ENCODE measurements at places on chromosomes 5 and 9.

GRCh38 chr9:90860826-90861225, 59.2 kb downstream of the SYK start:
- DNase-seq = no peak

- DNase-seq = no peak
These were observed 47.6 kb upstream of the MACIR start for GRCh38 chr5:103210952-103211351.

DNA sequence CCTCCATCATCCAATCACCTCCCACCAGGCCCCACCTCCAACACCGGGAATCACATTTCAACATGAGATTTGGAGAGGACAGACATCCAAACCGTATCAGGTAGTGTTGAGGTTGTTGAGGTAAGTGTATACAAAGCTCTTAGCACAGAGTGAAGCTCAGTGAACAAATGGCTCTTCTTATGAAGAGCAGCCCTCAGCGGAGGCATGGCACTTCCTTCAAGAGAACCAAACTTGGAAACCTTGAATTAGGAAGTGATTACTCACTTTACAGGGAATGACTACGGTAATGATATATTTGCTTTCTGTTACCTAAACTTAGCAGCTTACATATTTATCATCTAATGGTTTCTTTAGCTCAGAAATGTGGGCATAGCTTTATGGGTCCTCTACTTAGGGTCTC, 92.8 kb downstream of the IQGAP2 start:
- no peak for DNase-seq

- DNase-seq = no peak
These were observed 80.4 kb upstream of the PRSS3 start for GRCh38 chr9:33714989-33715388.

- no peak for DNase-seq
These were observed 55.8 kb downstream of the EPB41L4B start for GRCh38 chr9:109264877-109265587.

DNA sequence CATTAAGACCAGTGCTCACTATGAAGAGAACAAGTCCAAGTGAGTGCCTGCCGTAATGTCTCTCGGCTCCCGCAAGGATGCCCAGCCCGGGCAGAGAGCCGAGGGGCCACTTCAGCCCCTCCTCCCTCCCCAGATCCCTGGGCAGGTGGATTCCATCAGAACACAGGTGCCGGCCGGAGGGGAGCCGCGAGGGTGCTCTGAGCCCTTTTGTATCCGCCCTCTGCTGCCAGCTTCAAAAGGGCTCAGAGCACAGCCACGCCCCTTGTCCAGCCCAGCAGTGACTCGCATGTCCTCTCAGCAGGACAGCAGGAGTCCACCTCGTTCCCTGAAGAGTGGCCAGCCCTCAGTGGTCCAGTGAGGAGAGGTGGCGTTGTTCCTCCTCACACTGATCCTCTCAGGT, 43.9 kb downstream of the CYFIP2 start:
- DNase-seq = no peak

DNA sequence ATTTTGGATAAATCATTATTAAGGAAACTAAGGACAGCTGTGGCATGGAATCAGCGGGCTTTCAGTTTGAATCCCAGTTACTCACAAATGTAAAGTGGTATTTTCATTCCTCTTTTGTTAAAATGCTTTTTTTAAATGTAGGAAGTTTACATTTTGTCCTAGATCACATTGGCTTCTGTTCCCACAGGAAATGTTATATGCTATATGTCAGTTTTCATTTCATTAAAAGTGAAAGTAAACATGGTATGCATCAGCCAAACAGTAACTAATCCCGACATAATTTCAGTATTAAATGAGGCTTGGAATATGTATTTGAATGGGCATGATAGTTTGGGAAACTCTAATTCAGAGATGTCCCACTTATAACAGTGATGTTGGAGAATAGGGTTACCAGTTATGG, 18.6 kb upstream of the SMIM15 start:
- no peak for DNase-seq

DNA sequence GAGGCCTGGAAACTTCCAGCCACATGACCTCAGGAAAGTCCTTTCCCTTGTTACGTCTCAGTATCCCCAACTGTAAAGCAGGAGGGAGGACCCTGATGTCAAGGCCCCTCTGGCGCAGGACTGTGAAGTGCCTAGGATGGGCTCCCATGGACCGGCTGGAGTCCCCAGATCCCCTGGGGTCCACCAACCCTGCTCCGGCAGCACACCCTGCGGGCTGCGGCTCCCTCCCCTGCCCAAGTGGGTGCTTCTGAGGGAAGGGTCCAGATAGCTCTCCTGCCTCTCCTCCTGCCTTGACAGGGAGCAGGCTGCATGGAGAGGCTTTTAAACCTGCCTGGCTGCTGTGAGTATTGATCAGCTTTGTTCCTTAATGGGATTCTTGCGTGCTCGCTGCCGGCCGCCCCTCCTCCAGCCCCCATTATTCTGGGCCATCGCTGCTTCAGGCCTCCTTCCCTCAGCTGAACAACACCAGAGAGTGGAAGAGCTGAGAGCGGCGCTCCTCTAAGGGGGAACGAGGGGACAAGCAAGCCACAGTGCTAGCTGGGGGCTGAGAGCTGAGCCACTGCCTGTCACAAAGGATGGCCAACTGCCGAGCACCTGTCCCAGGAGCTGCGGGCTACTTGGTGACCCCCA, 25.6 kb upstream of the NTNG2 start:
- DNase-seq = no peak

- DNase-seq = no peak
These were observed 55.5 kb downstream of the NIPBL start for GRCh38 chr5:36932056-36932455.

- no peak for DNase-seq
These were observed 22.8 kb downstream of the HNRNPK start for GRCh38 chr9:83957248-83957513.

DNA sequence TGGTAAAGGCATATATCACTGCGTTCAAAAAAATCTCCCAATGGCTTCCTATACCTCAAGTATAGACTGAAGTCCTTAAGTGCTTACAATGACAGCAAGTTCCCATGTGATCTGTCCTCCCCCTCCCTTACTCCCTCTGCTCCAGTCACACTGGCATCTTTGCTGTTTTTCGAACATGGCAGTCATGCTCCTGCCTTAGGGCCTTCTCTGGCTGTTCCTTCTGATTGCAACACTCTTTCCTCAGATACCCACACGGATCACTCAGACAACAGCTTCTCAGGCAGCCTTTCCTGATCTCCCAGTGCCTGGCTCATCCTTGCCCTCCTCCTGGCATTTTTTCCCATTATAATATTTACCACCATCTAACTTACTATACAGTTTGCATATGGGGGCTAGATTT, 232.8 kb downstream of the ARHGEF28 start:
- no peak for DNase-seq

GRCh38 chr5:82097-82496, 9.9 kb upstream of the PLEKHG4B start:
- no peak for DNase-seq

DNA sequence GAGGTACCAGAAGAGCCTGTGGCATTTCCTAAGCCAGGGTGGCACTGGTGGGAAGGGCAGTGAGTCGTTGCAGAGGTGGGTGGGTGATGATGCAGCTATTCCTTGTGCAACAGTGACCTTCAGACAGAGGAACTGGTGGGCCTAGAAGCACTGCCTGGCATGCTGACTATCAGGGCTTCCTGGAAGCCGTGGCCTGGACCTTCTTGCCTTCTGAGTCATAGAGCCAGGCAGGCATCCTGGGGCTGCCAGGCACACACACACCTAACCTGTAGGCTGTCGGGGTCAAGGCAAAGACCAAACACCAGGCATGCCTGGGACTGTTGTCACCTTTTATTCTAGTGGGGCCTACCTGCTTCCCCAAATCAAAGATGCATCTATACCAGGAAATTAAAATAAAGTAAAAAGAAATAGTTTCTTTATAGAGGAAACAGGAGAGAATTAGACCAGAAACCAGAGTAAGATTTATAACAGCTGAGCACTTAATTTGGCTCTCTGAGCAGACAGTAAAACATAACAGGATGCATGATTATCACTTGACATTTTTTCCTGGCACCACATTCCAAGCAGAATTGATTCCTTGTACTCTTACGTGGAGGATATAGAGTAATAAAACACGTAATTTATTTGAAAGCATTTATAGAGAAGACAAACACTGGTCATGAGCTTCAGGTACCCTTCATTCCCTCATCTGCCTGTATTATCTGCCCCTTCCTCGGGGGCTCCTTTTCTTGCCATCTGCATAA, 25.1 kb downstream of the NANS start:
- DNase-seq = peak; percentile 38

- no peak for DNase-seq
These were observed 106.4 kb upstream of the ELL2 start for GRCh38 chr5:96067894-96068614.

DNA sequence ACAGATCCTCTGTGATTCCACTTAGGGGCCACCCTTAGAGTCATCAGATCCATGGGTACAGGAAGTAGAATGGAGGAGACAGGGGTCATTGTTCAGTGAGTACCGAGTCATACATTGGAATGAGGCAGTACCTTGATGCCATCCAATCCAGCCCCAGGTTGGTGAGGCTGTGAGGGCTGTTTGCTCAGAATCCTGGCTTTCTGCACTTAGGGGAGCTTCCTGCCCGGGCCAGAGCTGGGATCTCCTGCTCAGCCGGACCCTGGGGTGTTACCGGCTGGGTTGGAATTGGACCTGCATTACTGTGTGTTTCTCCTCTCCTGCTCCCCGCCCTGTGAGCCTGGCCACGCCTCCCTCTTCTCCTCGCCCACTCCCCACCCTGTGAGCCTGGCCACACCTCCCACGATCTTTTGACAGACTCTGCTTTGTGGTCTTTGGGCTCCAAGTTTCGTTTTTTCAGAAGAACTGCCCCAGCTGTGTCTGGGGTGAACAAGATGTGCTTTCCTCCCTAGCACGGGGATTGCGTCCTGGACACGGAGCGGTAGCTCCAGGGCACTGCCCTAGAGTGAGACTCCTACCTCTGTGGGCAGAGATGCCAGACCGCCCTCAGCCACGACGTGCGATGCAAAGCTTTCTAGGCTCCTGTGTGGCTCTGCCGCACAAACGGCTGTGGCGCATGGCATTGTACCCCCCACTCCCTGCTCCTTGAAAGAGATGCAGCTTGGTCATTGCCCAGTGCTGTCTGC, 15.4 kb downstream of the TRAF2 start:
- peak; percentile 75 for DNase-seq

- DNase-seq = no peak
These were observed 100.2 kb downstream of the INSYN2B start for GRCh38 chr5:169880012-169880663.
